ENCODE measurements at places on chromosomes 16 and 17.

DNA sequence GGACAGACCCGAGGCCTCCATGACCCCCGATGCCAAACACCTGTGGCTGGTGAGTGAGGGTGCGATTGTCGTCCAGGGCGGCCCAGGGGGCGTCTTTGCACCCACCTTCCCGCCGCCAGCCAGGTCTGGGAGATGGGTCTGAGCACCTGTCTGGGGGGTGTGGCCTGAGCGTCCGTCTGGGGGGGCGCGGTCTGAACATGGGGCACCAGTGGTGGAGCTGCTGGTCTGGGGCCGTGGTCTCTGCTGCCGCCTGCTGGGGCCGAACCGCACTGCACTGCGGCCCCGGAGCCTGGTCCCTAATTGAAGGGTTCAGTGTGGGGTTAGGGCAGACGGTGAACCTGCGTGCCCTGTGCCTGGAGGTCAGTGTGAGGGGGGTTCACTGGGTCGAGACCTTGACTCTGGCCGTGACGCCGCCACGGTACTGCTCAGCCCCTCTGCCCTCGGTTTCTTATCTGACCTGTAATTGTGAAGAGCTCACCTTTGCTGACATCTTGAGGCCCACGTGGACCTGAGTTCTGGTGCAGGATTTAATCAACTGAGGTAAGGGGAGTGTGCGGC lies 12.6 kb upstream of the TCF25 start:
- no peak for DNase-seq

DNA sequence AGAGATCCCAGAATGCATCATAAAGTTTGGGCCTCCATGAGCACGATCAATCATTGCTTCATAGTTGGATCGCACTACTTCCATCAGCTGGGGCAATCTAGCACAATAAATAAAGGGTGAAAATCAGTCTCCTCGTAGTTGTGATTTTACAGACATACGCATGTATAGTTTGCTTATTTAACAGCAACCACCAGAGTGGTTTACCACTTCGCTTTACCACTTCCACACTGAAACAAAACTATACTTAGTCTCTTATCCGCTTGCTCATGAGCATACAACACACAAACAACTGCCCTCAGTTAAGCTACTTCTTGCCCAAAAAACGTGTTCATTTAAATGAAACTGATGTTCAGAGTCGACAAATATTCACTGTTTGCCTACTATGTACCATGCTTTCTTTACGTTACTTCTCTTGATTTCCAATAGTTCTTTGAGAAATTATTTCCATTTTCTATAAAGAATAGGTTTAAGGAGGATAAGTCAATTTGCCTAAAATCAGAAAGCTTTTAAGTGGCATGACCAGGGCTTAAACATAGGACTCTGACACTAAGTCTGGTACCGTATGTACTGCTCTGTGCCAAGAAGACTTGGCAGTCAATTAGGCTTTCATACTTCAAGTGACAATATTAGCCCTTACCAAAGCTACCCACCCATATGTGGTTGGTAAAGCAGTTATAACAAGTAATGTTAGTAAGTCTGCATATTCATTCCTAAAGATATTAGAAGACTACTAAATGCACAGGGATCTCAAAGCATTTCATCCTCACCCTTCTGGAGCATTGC lies 22.0 kb downstream of the SETD6 start:
- DNase-seq: no peak

GRCh38 chr17:18004345-18004744 lies 31.7 kb downstream of the DRC3 start:
- no peak for DNase-seq

DNA sequence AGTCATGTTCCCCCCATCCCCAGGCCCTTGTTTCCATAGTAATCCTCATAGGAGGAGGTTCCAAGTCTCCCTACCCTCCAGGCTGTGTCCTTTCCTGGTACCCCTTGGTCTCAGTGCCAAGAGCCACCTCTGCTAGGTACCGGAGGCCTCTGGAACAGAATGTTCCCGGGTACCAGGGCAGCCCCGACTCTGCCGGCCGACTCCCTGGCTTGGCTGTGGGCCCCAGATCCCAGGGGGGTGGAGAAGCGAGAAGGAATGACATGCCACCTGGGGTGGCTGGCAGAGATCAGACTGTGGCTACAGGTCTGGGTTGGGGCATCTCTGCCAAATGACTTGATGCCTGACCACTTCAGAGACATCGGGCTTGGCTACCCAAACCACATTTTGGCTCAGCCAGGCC lies 3.6 kb downstream of the STAC2 start:
- no peak for DNase-seq

DNA sequence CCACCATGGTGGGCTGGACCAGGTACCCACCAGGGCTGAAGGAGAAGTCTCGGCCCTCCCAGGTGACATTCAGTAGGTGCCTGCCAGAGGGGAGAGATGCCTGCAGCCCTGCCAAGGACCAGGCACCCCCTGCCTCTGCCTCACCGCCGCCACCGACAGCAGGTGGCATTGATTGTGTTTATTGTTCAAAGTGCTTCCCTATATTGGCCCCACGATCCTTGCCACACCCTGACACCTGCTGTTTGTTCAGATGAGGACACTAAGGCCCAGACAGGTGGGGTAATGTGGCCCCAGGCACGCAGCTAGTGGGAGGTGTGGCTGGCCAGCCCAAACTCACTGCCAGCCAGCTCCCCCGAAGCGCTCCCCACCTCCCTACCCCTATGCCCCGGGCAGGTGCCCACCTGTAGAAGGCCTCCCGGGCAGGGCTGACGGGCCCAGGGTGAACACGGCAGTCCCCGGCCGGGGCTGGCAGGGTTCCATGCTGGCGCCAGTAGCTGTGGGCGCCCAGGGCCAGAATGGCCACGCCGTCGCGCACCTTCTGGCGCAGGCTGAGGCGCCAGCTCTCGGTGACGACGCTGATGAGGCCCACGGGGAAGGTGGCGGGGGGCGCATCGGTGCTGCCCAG lies 8.0 kb downstream of the GRIN2C start:
- peak; percentile 17 for DNase-seq

DNA sequence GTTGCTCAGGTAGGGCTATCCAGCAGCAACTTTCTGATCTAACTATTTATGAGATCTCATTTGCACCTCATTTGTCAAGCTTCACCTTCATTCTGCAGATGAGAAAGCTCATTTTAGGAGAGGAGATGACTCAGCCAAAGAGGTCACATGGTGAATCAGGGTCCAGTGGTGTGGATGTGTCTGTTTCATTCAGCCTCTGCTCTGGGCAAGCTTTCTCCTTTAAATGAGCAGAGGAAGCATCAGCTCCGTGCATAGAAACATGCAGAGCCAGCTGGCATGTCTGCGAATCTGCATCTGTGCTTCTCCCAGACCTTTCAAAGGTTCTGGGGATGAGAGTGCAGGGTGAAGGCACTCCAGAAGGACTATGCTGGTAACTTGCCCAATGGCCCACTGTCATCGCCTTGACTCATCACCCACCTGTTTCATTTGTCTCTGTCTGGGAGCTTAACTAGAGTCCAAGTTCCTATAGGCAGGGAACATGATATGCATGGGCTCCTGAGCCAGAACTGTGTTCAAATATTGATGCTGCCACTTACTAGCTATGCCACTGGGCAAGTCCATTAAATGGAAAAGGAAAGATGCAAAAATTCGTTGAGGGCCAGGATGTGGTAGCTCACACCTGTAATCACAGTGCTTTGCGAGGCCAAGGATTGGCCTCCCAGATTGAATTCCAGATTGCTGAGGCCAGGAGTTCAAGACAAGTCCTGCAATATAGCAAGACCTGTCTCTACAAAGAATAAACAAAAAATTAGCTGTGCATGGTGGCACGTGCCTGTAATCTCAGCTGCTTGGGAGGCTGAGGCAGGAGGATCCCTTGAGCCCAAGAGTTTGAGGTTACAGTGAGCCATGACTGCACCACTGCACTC lies 67.1 kb upstream of the NLK start:
- no peak for DNase-seq

DNA sequence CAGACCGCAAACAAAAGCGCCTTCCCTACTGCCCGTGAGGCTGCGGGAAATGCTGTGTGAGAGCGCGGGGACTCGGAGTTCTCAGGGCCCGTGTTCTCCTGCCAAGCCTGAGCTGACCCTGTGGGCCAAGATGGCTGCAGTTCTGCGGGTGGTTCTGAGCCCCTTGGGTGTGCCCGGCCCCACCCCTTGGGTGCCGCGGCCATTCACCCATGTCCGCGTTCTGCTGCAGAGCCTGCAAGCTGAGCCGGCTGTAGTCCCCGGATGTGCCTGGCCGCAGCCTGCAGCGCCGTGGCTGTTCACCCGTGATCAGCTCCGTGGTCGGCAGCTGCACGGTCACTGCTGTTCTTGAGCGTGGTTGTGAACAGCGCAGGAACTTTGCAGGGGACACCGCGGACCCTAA lies 20.0 kb downstream of the ACSF3 start:
- no peak for DNase-seq

- peak; percentile 60 for DNase-seq
Measured at GRCh38 chr16:3152277-3152990, 17.6 kb downstream of the ZNF213 start.

DNA sequence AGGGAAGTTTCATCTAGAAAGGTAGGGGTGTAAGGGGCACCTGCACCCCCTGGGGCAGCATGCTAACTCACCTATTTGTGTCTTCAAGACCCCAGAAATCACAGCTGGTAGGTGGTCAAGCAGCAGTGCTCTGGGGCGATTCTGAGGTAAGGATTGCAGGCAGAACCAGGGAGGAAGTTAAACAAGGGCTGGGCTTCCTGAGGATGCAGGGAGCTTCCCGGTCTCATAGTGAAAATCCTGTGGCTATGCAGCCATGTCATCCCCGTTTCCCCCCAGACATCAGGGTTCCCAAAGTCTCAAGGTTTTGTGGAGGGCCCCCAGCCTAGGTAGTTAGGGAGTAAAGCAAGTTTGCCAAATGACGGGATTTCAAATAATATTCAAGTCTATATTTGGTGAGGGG lies 78.5 kb downstream of the C16orf78 start:
- no peak for DNase-seq

DNA sequence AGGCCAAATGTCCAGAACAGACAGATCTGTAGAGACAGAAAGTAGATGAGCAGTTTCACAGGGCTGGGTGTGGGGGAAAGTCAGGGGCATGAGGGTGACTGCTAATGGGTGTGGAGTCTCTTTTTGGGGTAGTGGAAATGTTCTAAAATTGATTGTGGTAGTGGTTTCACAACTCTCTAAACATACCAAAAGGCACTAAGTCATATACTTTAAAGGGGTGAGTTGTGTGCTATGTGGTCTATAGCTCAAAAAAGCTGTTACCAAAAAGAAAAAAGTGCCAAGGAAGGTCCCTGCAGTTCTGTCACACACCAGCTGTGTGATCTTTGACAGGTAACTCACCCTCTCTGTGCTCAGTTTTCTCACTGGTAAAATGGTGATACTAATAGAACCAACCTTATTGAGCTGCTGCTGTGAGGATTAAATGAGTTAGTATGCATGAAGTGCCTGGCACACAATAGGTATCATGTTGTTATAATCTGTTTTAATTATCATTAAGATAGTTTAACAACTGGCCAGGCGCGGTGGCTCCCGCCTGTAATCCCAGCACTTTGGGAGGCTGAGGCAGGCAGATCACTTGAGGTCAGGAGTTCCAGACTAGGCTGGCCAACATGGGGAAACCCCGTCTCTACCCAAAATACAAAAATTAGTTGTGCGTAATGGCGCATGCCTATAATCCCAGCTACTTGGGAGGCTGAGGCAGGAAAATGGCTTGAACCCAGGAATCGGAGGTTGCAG lies 10.3 kb downstream of the ITGAX start:
- no peak for DNase-seq

- DNase-seq: no peak
Measured at GRCh38 chr16:70804734-70805169, 3.8 kb upstream of the VAC14 start.

GRCh38 chr17:5510771-5511170 lies 24.4 kb downstream of the MIS12 start:
- DNase-seq: no peak
